Fibroblast of mammary gland (primary cell): ENCODE measurements at places on chromosomes 7 and 10.

GRCh38 chr7:101542527-101543241 lies 86.4 kb downstream of the MYL10 start:
- peak; percentile 38 for DNase-seq

- DNase-seq = peak; percentile 25
Observed at GRCh38 chr7:17638727-17639126, 301.6 kb downstream of the SNX13 start.

- DNase-seq = no peak
Observed at GRCh38 chr7:50304129-50304910, at the start of gene IKZF1. Gene IKZF1, plus strand, starts transcription at chr7:50304716. Its CDS starts 14,346 bp downstream, at chr7:50319062.

GRCh38 chr7:87359366-87359765 lies 13.9 kb downstream of the CROT start:
- peak; percentile 65 for DNase-seq

- no peak for DNase-seq
Observed at GRCh38 chr7:24478137-24478655, 95.1 kb upstream of the PALS2 start.

- DNase-seq = no peak
Observed at GRCh38 chr10:95312257-95312656, 21.5 kb upstream of the PDLIM1 start.

DNA sequence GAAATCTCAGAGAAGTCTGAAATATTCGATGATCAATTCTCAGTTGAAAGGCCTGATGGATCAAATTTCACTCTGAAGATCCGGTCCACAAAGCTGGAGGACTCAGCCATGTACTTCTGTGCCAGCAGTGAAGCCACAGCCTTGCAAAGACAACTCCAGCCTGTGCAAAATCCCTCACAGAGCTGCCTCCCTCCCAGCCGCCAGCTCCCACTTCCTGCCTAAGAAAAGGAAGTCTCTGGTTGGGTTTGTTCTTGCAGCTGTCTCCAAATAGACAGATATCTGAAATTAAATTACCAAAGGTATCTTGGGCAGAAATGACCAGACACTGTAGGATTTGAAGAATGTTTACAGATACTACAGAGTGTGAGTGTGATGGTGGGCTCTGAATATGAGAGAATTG lies 43.4 kb upstream of the PRSS58 start:
- DNase-seq = peak; percentile 2

GRCh38 chr7:107148721-107149120 lies 20.1 kb upstream of the HBP1 start:
- DNase-seq = no peak

DNA sequence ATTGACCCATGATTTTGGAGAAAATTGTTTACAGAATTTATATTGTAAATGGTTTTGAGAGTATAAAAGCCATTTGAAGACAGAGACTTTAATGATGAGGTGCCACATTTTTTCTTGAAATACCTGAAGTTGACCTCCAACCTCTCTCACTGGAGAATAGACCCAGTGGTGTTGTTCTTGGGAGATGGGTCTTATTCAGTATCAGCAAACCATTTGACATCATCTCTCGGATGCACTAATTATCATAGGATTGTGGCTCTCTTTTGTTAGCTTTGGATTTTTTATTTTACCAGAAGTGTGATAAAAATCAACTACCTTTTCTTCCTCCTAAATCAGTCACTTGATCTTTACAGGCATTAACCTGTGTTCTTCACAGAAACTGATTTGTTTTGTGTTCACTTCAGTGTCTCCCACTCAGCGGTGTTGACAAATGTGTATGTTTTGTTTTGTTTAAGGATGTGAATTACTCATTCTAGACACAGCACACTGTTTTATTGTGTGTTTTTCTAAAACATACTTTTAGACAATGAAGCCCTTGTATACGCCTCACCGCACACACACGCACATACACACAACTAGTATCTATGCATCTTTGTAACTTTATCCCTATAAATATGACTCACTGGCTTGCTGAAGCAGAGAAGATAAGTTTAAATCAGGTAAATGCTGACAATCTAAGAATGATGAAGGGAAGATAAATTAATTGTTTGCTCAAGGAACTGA lies 455.6 kb downstream of the INHBA start:
- no peak for DNase-seq

- peak; percentile 31 for DNase-seq
Observed at GRCh38 chr7:151261529-151261928, 13.0 kb upstream of the SMARCD3 start.

- no peak for DNase-seq
Observed at GRCh38 chr10:60733517-60733822, 44.8 kb upstream of the CDK1 start.

DNA sequence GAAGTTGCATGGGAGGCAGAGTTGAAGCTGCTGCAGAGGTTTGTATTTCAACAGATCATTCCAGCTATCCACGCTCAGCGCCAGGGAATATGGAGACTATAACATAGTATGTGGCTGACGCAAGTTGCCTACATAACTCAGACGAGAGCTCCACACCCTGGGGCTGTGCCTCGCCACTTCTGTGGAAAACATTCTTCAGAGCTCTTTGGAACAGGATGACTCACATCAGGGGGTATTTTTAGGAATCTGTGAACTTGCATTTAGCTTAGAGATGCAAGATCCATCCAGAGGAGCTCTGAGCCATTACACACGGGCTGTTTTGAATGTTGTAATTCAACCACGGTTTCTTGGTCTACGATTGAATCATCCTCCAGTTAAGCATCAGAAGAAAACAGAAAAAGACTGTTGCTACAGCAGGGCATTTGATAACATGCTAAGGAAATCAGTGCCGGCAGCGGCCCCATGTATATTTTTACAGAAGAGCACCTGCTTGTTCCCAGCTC lies 481.5 kb upstream of the AKR1E2 start:
- DNase-seq = peak; percentile 100

GRCh38 chr10:56068473-56069263 lies 292.4 kb downstream of the ZWINT start:
- DNase-seq = no peak
